ENCODE measurements at places on chromosomes 6 and 20. TPM values are rescaled to one million over a fixed set of nuclear protein-coding genes. Genes with fewer than 3 reads are reported as not detected.

DNA sequence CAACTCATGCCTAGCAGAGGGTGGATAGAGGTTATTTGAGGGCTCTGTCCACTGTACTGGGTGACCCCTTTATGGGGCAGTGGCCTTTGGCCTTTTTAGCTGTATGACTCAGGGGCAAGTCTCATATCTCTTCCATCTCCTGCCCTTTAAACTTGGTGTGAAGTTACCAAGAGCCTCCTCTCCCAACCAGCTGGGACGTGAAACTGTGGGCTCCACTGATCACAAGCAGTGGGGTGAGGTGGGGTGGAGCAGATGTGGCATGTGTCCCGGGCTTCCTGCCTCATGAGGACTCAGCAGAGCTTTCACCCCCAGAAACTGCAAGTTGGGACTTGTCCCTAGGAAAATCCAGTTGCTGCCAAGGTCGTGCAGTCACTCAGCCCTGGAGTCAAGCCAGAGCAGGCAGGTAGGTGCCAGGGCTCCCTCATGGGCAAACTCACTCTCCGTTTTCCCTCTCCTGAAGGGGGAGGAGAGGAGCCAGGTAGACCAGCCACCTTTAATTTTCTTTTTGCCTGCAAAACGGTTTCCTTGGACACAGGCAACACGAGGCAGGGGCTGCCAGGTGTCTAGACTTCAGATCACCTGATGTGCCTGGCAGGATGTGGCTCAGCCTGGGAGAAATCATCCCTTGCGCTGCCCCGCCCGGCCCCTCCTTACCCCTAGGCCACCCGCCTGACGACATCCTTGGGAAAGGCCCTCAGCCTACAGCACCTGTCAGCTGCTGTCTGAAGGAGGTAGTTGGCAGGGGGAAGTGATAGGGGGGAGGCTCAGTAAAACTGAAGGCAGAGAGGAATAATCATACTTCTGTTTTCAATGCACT, 4.0 kb downstream of the CDKN1A start:
- DNase-seq, result peak; percentile 52

- DNase-seq, result no peak
These were observed 185.6 kb upstream of the EPHA7 start for GRCh38 chr6:93604951-93605350.

Gene WFDC5
- not detected for total RNA-seq

Gene CST2
- total RNA-seq, result not detected

Gene SLC26A8
- total RNA-seq, result not detected

Gene CGA
- total RNA-seq, result not detected

- DNase-seq, result no peak
These were observed 372.8 kb downstream of the BTBD9 start for GRCh38 chr6:38266921-38267354.

Gene RSPH4A
- not detected for total RNA-seq

DNA sequence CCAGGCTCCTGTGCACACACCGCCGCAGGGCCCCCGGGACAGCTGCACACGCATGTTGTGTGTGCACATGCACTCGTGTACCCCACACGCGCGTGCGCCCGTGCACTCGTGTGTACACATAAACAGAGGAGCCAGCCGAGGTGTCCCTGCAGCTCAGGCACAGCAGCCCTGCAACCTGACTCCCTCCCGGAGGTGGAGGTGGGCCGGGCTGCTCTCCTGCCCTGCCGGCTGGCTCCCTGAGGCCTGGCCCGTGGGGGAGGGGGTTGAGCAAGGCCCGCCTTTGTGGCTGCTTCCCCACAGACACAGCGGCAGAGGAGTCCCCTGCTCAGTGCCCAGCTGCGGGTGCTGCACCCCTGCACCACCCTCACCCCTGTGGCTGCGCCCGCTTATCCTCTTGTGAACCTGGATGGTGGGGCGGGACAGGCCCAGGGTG, 624 bp downstream of the RBBP8NL start:
- DNase-seq, result no peak

DNA sequence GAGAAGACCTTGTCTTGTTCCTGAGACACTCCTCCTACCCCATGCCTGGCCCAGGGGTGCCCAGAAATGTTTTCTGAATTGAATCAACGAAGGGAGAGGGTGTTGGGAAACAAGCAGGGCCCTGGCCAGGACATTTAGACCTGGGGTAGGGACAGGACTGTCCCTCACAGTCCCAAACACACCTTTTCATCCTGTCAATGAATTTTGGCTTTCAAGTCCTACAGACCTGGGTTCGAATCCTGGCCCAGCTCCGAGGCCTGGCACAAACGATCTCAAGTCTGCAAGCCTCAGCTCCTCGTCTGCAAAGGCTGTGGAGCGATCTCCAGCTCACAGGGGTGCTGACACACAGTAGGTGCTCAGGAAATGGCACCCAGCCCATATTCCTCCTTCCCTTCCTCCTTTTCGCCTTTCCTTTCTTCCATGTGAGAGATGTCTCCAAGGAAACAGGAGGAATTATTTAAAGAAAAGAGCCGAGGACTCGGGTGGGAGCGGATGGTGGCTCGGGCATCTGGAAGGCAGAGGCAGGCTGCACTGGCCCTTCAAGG, 7.3 kb upstream of the DLGAP4 start:
- DNase-seq, result no peak

- no peak for DNase-seq
These were observed 81.9 kb downstream of the TFAP2C start for GRCh38 chr20:56711018-56711417.

- peak; percentile 36 for DNase-seq
These were observed 50.3 kb downstream of the ANKRD6 start for GRCh38 chr6:89483111-89483720.

GRCh38 chr20:58664883-58665282, 13.8 kb downstream of the STX16 start:
- no peak for DNase-seq

- no peak for DNase-seq
These were observed 108.7 kb downstream of the GPX5 start for GRCh38 chr6:28634411-28634760.

DNA sequence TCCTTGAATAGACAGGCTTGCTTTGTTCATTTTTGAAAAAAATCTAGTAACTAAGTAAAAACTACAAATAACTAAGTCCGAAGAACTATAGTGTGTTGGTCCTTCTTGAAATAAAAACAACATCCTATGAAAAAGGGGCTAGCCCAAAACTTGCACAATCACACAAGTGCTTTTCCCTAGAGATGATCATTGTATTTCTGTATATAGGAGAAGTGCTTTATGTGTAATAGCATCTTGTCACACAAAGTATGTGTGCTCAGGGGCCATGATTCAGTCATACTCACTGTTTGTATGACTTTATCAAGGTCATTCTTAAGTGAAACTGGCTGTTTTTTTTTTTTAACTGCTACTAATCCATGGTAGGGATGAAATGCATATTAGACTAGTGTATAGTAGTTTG, 179.8 kb downstream of the DTNBP1 start:
- no peak for DNase-seq

DNA sequence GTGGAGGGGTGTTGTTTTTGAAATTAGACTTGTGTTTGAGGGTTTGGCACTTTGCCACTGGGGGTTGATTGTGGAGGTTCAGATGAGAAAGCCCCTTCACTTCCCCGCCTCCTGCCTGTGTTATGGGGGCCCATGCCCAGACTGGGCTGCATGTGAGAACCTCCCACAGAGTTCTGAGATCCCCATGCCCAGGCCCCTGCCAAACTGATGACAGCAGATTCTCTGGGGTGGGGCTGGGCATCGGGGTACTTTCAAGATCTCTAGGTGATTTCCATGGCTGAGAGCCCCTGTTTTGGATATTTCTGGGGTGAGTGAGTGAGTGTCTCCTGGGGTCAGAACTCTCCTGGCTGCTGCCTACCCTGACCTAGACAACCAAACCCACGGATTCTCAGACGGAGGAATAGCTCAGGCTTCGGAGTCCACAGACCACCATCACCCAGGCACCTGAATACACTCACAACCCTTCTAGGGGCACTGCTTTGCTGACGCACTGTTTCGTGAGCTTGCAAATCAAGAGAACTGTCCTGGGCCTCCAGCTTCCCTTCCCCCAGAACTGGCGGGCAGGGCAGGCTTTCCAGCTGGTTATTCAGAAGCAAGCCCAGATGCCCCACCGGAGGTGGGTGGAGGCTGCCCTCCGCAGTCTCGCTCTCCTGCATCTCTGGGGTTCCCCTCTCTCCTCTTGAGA, 6.3 kb downstream of the BCAS1 start:
- no peak for DNase-seq

- DNase-seq, result no peak
These were observed 46.8 kb downstream of the MAP7 start for GRCh38 chr6:136503303-136504029.

Gene HLA-DOB
- total RNA-seq, result not detected

Gene SLC17A9
- total RNA-seq, result 0.47 TPM

Gene PSMB9
- total RNA-seq, result 13.4 TPM

- no peak for DNase-seq
These were observed 95.9 kb upstream of the EMILIN3 start for GRCh38 chr20:41462372-41463161.

GRCh38 chr6:151701911-151702562, 105.4 kb upstream of the ESR1 start:
- no peak for DNase-seq

Gene KIFC1
- 0.49 TPM for total RNA-seq

DNA sequence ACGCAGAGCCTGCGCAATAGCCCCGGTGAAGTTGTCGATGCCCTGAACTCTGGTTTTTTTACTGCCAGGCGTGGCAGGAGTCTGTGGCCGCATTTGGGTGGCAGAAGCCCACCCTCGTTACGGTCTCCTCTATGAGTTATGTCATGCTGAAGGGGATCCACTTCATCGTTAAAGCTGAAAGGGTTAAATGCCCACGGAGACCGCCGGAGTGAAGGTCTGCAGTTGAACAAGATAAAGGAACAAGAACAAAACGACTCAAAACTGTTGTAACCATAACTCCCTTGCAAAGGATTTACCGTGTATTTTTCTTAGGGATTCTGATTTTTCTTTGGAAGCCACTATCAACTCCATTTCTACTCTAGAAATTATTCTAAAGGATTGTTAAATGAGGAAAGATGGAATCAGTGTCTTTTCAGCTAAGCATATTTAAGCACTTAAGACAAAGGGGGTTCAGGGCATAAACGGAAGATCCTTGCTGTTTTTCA, 501 bp upstream of the ELOVL5 start:
- DNase-seq, result no peak

GRCh38 chr20:38485041-38485440, 12.4 kb downstream of the RALGAPB start:
- no peak for DNase-seq

DNA sequence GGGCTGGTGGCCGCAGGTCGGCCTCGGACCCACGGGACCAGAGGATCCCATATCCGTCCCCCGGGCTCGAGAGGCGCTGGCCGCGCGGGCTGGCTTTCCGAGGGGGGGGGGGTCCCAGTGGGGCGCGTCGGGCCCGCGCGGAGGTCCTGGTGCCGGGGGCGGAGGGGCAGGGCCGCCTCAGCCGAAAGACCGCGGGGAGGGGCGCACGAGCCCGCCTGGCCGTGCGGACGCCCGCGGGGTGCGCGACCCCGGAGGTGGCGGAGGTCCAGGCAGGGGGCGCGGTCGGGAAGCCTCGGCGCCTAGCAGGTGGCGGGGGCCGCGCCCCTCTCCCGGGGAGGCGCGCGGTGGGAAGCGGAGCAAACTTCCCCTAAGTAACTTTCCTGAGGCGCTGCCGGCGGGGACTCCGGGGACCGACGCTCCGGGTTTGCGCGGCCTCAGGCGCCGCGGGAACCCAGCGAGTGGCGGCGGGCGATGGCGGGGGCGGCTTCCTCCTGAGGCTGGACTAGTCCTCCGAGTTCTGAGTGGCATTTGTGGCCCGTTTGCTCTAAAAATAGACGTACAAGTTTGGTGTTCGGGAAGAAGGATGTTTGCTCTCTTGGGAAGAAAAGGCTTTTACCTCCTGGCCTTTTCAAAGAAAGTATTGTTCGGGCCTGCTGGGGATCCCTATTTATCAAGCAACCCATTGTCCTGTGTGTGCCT, 26.5 kb upstream of the BTBD3 start:
- peak; percentile 63 for DNase-seq

Gene PDYN
- not detected for total RNA-seq

GRCh38 chr6:110041126-110041525, 63.0 kb downstream of the GPR6 start:
- DNase-seq, result no peak

GRCh38 chr6:152301765-152302568, 335.2 kb downstream of the SYNE1 start:
- DNase-seq, result peak; percentile 89

Gene MAS1
- not detected for total RNA-seq

DNA sequence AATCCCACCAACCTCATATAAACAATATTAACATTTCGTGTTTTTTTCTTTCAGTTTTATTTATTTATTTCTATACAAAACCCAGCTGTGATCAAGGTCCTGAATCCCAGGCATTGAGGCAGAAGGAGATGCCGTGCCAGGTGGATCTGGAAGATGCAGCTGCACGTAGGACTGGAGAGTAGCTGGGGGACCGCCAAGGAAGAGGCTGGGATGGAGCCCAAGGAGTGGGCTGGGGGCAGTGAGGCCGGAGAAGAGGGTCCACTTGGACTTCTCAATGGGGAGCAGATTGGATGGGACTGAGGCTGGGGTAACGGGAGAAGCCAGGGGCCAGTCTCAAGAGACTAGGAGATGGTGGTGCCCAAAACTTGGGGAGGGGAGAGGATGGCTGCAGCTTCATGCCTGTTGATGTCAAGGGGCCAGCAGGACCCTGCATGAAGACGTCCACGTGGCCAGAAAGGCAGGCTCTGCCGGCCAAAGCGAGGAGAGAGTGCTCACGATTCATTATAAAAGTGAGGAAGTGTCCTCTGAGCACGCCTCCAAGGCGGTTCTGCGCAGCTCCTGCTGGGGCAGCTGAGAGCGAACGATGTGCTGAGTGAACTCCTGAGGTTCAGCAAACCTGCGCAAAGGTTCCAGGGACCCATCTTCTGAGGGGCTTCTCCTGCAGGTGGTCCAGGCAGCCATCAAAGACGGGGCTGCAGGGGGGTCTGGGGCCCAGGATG, 110.3 kb downstream of the BMP7 start:
- DNase-seq, result no peak

DNA sequence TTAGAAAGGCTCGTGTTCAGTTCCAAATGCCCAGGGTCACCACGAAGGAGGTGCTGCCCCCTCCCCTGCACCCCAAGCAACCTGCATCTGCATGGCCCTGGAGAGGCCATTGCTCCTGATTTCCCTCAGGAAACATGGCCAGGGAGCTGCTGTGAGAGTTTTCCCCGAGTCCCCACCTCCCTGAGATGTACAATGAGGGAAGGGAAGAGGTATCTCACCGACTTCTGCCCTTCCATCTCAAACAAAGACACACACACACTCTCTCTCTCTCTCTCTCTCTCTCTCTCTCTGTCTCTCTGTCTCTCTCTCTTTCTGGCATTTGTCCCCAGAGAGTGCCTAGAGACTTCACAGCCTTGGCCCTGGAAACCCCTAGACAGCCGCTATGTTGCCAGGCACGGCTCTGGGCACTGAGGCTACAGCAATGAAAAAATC, 120.4 kb downstream of the MRPL14 start:
- DNase-seq, result no peak

Gene C20orf144
- not detected for total RNA-seq

- DNase-seq, result no peak
These were observed 113.3 kb upstream of the NUP153 start for GRCh38 chr6:17820055-17820454.

Gene RIMS1
- 0.93 TPM for total RNA-seq

Gene PREP
- total RNA-seq, result 25.2 TPM

Data from left ventricle myocardium inferior (tissue), 1 donor.